ENCODE measurements at places on chromosomes 7 and 10.

DNA sequence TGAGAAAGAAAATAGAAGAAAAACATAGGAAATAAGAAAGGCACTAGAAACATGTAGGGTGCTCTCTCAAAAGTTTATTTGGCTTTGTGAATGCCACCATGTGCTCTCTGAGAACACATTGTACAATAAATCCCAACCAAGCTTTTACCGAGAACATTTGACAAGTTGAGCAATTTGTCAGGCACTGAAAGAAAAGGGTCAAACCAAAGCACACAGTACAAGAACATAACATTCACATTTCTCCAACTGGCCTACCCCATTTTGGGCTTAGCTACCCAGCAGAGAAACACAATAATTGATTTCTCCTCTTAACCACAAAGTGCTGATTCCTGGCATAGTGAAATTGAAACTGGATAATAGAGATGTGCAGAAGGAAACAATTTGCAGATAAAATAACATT is 69.2 kb upstream of the SLC39A12 start:
- DNase-seq = no peak

DNA sequence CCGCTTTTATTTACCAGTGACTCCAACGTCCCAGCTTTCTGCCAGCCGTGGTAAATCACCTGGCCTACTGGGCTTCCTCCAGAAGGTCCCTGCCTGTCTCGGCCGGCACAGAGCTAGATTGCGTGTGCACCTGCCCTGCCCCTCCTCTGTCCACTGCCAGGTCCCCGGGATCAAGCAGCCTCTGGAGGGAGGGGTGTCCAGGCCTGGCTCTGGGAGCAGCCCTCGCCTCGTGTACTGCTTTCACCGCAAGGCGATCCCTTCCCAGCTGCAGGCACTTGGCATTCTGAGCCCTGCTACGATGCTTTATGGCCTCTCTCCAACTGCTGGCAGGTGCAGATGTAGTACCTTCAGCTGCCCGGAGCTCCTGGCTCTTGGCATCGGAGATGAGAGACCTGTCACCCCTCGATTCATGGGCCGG is 7.4 kb downstream of the SLC29A3 start:
- peak; percentile 92 for DNase-seq

DNA sequence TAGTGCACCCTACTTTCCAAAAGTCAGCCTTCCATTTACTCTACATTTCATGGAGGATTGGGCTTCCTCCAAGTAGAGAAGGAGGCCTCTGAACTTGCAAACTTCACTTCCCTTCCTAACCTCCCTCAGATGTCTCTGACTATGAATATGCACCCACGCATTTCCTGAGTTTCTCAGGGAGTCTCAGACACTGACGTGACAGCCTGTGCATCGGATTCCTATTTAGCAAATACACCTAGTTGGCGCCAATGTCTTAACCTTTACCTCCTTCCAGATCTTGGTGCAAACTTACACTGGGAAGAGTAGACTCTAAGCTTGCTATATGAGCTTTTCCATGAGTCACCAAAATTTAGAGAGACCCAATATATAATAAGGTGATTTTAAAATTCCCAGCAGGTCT is 920.1 kb upstream of the AUTS2 start:
- no peak for DNase-seq

GRCh38 chr10:48655411-48656240 is 29.0 kb upstream of the WDFY4 start:
- DNase-seq = peak; percentile 31

- DNase-seq = no peak
These were observed 90.4 kb downstream of the BMS1 start for GRCh38 chr10:42872865-42873435.

DNA sequence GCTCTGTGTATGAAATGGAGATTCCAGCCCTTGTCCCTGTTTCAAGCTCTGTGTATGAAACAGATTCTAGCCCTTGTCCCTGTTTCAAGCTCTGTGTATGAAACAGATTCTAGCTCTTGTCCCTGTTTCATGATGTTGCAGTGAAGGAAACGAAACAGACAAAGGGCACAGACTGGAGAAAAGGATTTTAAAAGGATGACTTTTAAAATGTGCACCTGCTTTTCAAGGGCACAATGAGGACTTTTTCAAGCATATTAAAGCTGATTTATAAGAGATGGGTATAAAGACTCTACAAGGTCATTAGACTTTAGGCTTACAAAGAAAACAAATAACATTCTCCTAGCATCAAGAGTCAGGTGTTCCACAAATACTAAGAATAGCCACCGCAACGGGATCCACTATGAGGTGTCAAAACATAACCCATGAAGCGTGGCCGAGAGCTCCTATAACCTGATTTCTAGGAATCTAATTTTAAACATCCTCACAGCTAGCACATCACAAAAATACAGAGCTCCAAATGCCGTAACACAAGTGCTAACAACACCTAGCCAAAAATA is 29.0 kb downstream of the DIP2C start:
- no peak for DNase-seq

DNA sequence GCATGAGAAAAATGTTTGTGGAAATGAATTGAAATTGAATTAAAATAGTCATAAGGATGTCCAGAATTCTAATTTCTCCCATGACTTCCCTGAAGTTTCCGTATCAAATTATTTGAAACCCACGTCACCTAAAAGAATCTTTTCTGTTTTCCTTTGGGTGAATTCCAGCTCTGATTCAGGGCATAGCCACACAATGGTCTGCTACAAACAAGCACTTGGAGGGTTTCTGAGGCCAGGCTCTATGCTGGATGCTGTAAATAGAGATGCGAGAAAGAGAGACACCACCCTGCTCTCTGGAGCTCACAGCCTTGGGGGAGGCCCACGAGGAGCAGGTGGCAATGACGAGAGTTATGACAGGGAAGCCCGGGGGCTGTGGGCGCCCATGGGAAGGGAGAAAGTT is 33.6 kb downstream of the GHRHR start:
- DNase-seq = no peak

DNA sequence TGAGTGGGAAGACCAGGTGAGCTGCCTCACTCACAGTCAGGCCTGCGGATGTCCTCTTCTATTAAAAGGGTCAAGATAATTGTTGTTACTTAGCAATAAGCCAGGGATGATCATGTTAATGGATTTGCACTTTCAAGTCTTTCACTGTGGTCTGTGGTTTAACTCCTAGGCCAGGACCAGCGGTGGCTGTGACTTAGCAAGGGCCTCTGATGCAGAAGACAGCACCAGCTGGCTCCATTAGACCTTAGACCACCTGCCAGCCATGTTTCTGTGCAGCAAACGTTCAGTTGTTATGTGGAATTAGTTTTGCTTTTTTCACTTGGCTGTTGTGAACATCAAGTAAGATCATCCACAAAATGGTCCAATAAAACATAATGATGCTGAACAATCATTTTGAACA is 537.3 kb downstream of the TNS3 start:
- no peak for DNase-seq

- no peak for DNase-seq
These were observed 16.0 kb upstream of the VOPP1 start for GRCh38 chr7:55588379-55588699.
